Activated CD4-positive, alpha-beta T cell treated with anti-CD3 and anti-CD28 coated beads for 48 hours (primary cell): ENCODE measurements at places on chromosomes 12 and 14.

- DNase-seq = no peak
These were observed 30.9 kb upstream of the CAPRIN2 start for GRCh38 chr12:30785630-30786029.

DNA sequence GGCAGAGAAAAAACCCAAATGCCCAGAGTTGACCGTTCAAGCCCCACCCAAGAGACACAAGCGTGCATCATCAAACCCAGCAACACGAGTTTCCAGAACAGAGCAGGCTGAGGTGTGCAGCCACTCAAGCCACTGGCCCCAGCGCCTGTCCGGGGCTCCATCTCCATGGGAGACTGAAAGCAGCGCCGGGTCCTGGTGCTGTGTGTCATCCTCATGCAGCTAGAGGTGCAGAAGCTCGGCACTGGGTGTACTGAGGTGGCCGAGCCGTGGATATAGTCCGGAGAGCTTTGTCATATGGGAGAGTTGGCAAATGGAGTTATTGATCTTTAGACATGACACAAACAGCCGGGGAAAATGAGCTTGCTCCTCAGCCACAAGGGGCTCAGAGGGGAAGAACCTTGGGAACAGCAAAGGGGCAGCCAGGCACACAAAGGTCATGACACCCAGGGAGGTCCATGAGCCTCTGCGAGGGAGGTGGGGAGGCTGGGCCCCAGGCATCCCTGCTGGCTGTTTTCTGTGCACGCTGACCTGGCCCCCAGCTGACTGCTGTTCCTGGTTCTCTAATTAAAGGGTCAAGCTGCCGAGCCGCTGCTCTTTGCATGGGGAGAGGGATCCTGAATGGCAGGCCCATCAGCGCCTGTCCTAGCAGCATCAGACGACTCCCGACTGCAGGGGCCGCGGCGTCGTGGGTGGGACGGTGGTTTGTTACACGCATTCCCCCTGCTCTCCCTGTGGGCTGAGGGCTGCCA, 145.4 kb upstream of the SFSWAP start:
- DNase-seq = no peak

DNA sequence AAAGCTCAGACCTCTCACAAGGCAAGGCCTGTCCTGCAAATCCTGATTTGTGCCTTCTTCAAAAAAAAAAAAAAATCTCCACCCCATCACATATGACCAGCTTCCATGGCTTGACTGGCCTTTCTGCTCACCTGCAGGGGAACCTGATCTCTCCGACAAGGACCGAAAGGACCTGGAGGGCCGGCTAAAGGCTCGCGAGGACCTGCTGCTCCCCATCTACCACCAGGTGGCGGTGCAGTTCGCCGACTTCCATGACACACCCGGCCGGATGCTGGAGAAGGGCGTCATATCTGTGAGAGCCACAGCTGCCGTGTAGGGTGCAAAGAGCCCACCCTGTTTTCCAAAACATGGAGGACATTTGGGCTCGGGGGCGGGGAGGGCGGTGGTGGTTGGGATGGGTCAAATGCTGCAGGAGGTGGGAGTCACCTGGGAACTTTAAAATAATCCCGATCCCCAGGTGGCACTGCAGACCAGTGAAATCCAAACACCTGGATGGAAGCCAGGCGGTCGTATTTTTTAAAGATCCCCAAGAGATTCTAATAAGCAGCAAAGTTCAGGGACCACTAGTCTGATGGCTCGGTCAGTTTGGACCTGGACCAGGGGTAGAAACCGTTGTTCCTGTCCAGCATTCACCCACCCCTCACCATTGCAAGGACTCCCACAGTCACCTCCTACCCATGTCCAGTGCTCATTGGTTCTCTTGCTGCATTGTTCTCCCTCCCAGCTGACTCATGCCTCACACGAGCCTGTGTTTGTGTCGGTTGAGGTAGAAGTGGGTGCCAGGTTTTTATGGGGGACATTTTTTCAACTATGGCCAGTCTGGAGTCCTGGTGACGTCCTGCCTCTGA, 44.8 kb downstream of the FOXN4 start:
- peak; percentile 76 for DNase-seq

GRCh38 chr12:102521662-102522277, 41.4 kb upstream of the IGF1 start:
- no peak for DNase-seq

DNA sequence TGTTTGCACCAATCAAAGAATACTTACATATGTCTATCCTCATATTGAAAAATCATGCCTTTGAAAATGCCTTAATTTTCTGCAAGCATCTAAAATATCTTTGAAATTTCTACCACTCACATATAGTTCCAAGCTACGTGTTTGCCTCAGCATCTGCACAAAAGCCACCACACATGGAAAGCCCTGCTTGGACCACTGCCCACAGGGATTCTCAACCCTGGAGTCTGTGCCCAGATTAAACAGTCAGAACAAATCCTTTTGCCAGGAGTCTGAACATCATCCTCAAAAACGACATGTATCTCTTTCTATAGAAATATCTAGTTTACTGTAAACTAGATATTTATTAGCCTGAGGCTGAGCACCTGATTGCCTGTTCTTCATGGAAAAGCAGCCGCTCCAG, 32.6 kb downstream of the ARMH4 start:
- no peak for DNase-seq

- peak; percentile 40 for DNase-seq
These were observed 72.2 kb downstream of the VCPKMT start for GRCh38 chr14:50044042-50044651.

GRCh38 chr12:96420277-96420835, 20.1 kb upstream of the CDK17 start:
- no peak for DNase-seq

GRCh38 chr12:63220921-63221320, 69.9 kb upstream of the AVPR1A start:
- DNase-seq = no peak

- DNase-seq = no peak
These were observed 34.4 kb upstream of the EPS8 start for GRCh38 chr12:15823360-15824128.

GRCh38 chr12:27602516-27602915, 78.5 kb downstream of the PPFIBP1 start:
- DNase-seq = no peak

DNA sequence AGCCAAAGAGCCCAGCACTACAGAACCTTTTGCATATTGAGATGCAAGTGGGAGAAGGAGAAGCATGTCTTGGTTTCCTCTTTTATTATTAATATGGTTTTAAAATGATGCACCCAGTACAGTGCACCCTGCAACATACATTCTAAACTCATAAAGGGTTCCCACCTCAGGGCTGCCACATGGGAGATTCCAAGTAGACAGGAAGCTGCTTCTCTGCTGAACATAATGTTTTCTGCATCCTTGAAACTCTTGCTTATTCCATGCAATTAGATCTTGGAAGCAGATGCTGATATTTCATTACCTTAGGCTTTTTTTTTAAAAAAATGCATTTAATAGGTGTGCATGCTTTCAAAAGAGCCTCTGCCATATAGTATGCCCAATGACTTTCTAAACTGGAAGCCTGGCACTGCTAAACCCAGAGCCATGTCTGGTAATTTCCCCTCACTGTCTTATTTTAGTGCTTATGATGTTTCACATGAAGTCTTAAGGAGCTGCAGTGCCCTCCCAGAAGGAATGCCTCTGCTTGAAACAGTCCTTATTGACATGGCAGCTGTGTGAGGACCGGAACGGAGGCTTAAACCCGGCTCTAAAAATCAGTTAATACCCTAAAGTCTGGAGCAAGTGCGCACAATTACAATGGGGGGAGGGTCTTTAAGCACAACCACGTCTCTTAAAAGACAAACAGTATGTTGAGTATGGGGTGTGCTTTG, 2.0 kb upstream of the SIX1 start:
- DNase-seq = no peak

DNA sequence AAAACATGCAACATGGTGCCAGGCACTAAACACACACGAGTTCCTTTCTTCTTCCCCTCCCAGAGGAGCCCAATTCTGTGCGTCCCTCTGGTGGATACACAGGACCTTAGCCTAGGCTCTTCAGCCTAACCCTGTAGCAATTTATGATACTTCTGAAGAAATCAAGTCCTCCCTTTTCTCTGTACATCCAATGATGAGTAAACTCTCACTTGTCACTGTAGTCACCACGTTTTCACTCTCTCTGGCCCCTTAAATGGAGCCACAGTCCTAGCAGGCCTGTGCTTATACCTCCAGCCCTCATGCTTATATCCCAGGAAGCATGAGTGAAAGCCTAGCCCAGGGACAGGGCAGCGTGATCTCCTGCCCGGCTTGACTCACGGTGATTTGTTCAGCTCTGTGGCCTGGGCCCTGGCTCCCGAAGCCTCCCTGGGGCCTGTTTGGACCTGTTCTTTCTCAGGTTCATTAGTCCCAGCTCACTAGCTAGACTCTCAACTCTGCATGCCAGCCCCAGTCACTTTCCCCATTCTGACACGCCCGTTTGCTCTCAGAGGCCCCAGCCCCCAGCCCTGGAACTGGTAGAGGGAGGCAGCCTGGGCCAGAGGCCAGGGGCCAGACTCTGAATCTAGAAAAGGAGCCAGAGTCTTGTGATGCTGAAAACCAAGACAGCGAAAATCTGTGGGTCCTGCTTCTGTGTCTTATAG, 24.1 kb upstream of the PLEKHG3 start:
- DNase-seq = no peak

DNA sequence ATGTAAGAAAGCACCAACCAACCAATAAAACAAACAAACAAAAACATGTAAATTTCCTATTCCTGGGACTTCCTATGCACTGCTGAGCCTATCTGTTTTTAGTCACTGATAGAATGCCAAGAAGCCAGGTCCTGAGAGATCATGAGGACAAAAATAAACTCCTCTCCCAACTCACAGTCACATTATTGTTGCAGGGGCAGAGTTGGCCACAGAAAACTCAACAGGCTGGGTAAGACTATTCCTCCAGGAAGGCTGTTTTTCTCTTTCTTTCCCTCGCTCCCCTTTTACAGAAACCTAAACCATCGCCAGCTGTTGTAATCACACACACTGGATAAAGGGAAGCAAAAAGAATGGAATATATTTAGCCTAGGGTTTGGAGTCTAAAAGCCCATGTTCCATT, 55.8 kb upstream of the METAP2 start:
- no peak for DNase-seq

GRCh38 chr12:131755305-131756113, 44.6 kb downstream of the SFSWAP start:
- DNase-seq = peak; percentile 57

- no peak for DNase-seq
These were observed 91.7 kb downstream of the STXBP6 start for GRCh38 chr14:24958271-24958670.

GRCh38 chr12:64679487-64680001, 69.2 kb downstream of the RASSF3 start:
- peak; percentile 66 for DNase-seq

GRCh38 chr12:107228076-107228475, 134.7 kb upstream of the CRY1 start:
- DNase-seq = no peak

- DNase-seq = no peak
These were observed 17.4 kb downstream of the NPC2 start for GRCh38 chr14:74475678-74476077.

DNA sequence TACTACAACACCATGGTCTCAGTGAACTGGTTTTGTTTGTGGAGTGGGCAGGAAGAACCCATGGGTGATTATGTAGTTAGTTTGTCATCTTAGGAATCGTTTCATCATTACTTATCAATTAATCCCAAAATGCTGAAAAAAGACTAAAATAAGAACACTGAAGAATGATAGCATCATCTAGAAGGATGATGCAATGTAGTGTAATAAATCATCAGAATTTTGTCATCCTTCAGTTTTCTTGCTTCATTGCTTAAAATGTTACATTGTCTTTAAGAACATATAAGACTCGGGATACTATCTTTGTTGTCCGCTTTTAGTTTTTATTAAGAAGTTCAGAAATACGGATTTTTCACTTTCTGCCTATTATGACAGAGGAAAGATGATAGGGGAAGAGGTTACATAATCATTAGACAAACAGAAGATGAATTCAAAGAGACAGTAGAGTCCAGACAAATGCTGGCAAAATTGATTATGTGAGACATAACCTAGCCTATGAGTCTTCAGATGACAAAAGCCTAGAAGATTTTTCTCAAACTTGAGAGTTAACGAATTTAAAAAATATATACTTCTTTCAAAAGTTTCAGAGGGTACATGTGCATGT, 10.8 kb upstream of the SMOC1 start:
- DNase-seq = no peak

- DNase-seq = no peak
These were observed 16.4 kb upstream of the CNIH1 start for GRCh38 chr14:54457609-54457996.

- DNase-seq = peak; percentile 30
These were observed 22.3 kb downstream of the SNW1 start for GRCh38 chr14:77738559-77739250.

GRCh38 chr12:75177997-75178396, 31.6 kb downstream of the KCNC2 start:
- DNase-seq = no peak

GRCh38 chr14:90593254-90594040, 196.6 kb downstream of the CALM1 start:
- DNase-seq = no peak

- no peak for DNase-seq
These were observed 31.7 kb downstream of the PDE3A start for GRCh38 chr12:20400003-20400402.

DNA sequence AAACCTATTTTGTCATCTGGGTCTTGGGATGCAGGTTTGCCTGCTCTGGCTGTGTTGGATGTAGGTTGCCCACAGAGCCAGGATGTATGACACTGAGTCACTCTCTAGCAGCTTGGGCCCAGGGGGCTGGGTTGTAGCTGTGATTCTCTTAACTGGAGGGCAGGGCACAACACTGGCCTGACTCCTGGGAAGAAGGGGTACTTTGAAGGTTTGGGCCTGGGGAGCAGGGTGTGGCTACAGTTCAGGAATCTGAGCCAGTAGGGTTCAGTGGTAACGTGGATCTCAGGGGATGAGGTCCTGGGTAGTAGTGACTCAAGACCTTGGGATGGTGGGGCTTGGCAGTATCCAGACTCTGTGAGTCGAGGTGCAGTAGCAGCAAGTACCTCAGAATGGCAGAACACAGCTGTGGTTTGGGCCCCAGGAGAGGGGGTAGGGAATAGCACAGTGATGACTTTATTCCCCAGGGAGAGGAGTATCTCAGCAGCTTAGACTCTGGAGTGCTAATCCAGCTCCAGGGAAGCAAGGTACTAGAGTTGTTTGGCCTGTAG, 25.7 kb downstream of the TBC1D15 start:
- no peak for DNase-seq

GRCh38 chr14:84028080-84028604, 1501.8 kb upstream of the FLRT2 start:
- DNase-seq = no peak

DNA sequence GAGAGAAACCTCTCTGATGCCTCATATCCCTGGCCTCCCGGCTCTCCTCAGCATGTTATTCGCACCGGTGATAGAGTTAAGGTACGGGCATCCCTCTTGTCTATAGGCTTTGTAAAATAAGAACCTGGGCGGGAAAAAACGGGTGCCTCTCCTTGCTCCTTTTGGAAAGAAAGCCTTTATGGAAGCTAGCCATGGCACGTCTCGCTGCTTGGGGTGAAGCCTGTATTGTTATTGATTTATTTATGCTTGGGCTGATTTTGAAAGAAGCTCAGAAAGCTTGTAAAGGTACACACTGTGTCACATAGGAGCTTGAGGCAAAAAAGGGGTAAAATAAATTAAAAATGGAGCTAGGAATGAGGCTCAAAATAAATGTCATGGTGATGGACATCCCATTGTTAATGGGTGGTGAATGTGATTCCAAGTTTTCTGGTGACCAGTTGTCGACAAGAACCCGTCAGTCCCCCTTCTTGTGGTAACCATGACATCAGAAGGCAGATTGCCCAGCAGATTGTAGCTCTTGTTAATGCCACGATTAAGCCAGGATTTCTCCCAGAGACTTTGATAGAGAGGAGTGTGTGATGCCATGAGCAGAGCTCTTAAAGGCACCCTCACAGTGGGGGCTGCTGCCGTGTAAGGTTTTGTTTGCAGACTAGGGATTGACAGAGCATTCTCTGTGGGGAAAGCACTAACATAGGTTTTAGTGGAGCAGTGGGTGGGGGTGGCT, 50.4 kb upstream of the ASPG start:
- no peak for DNase-seq
